ENCODE measurements at places on chromosomes 6 and 20. TPM values are rescaled to one million over a fixed set of nuclear protein-coding genes. Genes with fewer than 3 reads are reported as not detected.

DNA sequence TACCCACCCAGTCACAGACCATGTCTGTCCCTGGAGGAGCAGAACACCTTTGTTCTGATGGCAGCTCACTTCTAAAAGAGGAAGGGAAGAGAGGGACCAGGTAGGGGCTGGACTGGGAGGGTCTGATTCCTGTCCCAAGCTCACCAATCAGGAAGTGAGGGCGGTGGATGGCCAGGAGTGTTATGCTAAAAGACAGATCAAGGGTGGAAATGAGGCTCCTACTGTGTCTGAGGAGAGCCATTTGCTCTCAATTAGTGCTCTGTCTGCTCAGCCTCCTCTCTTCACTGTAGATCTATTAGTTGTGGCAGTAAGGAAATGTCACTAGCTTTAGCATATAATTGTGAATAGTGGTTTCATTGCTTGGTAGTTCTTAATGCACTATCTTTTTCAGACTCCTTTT, 72.5 kb downstream of the ARMC2 start:
- no peak for DNase-seq

DNA sequence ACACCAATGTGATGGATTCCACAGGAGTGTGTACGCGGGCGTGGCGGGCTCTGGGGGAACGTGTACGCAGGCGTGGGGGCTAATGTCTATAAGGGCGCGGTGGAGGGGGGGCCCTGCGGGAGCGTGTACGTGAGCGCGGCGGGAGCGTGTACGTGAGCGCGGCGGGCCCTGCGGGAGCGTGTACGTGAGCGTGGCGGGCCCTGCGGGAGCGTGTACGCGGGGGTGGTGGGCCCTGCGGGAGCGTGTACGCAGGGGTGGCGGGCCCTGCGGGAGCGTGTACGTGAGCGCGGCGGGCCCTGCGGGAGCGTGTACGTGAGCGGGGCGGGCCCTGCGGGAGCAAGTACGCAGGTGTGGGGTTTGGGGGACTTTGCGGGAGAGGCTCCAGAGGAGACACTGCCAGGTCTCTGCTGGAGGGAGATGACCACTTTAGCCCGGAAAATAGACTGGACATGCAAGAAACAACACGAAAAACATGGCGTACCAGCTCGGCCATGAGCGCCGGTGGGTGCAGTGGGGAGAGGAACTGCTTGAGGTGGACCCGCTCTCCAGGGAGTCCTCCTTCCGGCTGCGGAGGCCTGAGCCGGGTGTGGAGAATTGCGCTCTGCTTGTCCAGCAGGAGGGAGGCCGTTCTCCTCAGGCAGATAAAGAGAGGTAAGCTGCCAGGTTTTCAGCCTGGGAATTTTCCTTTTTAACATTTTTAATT, 27.8 kb upstream of the SMOC2 start:
- DNase-seq = no peak

DNA sequence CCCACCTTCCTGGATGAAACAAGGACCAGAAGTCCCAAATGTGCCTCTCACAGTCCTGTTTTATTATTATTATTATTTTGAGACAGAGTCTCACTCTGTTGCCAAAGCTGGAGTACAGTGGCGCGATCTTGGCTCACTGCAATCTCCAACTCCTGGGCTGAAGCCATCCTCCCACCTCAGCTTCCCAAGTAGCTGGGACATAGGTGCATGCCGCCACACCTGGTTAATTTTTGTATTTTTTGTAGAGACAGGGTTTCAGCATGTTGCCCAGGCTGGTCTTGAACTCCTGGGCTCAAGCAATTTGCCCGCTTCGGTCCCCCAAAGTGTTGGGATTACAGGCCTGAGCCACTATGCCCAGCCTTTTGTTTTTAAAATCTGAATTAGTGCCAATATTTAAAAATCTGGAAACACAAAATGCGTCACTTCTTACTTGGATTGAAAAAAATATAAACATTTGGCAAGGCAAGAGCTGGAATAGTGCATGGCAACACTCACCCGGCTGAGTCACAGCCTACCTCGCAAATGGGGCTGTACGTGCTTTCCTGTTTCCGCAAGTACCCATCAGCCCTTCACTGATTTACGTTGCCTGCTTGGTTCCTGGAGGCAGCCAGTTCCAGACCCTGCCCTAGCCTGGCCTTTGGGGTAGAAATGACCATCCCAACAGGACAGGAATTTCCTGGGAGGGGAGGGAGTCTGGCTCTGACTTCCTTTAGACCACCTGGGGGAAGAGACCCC, 6.3 kb downstream of the SDCBP2 start:
- no peak for DNase-seq

- DNase-seq = no peak
Observed at GRCh38 chr6:6856538-6857523, 250.9 kb upstream of the RREB1 start.

The CNR1 gene
- 2.0 TPM for total RNA-seq

- DNase-seq = no peak
Observed at GRCh38 chr6:157761331-157761921, 61.6 kb upstream of the SNX9 start.

DNA sequence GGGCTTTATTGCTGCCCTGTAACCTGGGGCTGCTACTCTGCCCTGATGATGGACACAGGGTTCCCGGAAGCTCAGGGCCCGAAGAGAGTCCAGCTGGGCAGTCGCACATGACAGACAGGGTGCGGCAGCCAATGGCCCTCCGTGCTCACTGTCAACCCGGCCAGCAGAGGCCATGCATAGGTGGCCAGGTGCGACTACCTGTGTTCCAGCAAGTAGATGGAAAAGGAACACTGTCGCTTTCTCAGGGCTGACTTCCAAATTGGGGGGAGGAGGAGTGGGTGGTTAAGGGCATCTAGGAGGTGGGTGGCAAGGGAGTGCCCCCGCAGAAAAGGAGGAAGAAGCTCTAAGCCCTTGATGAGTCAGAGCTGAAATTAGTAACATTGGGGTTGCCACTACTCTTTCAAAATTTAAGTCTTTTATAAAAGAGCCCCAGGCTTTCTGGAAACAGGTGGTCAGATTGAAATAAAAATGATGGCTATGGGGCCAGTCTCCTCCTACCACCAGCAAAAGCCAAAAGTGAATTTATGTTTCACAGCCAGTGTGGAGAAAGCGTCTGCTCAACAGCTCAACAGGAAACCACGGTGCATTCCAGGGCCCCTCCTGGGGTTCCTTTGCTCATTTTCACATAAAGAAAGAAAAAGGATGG, 2.3 kb upstream of the RAMACL start:
- no peak for DNase-seq

GRCh38 chr20:50924261-50924920, 6.8 kb downstream of the ADNP start:
- DNase-seq = no peak

The SOBP gene
- 1.5 TPM for total RNA-seq

The MCUR1 gene
- 39.7 TPM for total RNA-seq

DNA sequence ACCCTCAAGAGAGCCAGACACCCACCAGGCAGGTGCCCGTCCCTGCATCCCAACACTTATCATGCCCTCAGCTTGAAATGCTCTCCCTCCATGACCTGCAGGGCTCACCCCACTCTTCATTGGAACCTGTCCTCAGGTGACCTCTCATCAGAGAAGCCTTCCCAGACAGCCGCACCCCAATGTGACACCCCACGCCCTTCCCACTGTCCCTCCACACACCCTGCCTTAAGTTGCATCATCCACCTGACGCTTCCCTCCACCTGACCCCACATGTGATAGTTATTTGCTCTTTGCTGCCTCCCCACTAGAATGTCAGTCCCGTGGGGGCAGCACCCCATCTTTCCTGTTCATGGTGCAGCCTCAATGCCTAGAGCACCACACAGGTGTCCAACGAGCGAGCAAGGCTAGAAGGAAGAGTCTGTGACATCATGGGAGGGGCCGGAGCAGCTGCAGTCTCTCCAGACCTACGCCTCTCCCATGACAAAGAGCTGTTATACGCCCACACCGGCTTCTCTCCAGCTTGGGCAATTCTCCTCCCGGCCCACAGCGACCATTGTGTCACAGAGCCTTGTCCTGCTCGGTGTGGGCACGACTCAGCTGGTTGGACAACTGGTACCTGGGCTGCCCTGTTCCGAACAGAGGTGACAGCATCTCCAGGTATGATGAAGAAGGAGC, 58.2 kb downstream of the NFATC2 start:
- DNase-seq = no peak

The PPP1R18 gene
- 285 TPM for total RNA-seq

DNA sequence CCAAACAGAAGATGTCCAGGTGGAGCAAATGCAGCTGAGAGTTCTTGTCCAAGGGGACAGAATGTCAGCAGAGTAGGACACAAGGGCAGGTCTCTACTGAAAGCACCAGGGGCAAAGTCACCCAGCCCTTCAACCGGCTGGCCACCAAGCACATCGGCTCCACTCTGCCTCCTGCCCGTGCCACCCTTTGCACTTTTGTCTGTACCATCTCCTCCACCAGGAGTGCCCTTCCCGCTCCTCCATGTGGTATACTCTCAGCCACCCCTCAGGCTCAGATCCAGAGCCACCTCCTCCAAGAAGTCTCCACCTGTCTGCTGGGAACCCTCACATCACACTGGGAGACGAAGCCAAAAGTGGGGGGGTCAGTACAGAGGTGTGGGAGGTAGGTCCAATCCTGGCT, 4.1 kb upstream of the HSPA12B start:
- DNase-seq = no peak

GRCh38 chr6:79111549-79111948, 33.5 kb upstream of the PHIP start:
- DNase-seq = no peak

GRCh38 chr6:42448927-42449659, 2.6 kb downstream of the TRERF1 start:
- no peak for DNase-seq

- no peak for DNase-seq
Observed at GRCh38 chr20:34213213-34213612, 28.0 kb upstream of the ASIP start.

DNA sequence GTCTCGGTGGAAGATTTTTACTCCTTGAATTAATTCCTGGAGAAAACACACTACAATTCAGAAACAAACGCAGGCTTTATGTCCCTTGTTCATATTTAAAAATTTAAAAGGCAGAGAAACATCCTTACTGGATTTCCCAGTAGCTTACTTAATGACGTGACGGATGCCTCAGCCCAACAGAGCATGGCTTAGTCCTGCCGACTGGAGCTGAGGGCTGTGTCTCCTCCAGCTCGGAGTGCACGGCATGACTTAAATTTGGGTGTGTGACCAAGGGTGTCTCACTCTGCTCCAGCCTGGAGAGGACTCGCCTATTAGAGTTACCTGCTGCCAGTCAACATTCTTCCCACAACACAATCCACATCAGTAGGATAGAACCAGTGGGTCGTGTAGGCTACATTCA, 107.1 kb downstream of the PSMB1 start:
- no peak for DNase-seq

DNA sequence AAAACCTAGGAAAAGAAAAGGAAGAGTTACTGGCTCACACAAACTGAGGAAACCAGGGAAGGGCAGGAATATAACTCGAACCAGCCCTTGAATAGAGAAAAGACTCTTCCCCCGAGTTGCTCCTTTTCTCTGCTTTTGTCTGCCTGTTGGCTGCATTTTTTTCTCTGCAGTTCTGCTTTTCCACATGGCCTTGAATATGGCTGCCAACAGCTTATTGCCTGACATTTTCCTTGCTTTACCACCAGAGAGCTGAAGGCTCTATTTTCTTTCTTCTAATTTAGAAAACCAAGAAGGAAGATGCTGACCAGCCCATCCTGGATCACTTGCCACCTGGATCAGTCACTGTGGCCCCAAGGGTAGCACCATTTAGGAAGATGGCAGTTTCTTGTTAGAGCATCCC, 164.8 kb upstream of the MAN1A1 start:
- no peak for DNase-seq
